ENCODE measurements at places on chromosomes 4 and X. TPM values are rescaled to one million over a fixed set of nuclear protein-coding genes. Genes with fewer than 3 reads are reported as not detected.

CACNA1F gene
- total RNA-seq, result not detected

DNA sequence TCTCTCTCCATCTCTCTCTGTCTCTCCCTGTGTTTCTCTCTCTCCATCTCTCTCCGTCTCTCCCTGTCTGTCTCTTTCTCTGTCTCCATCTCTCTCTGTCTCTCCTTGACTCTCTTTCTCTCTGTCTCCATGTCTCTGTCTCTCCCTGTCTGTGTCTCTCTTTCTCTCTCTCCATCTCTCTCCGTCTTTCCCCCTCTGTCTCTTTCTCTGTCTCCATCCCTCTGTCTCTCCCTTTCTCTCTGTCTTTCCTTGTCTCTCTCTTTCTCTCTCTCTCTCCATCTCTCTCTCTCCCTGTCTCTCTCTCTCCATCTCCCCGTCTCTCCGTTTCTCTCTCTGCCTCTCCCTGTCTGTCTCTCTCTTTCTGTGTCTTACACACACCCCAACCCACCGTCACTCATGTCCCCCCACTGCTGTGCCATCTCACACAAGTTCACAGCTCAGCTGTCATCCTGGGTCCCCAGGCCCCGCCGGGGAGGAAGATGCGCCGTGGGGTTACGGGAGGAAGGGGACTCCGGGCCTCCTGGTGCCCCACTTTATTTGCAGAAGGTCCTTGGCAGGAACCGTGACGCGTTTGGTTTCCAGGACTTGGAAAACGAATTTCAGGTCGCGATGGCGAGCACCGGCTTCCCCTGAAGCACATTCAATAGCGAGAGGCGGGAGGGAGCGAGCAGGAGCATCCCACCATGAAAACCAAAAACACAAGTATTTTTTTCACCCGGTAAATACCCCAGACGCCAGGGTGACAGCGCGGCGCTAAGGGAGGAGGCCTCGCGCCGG, 1.2 kb upstream of the SHOX start:
- H3K27ac ChIP-seq, result no peak overlapping the region
- H3K36me3 ChIP-seq, result no peaks in the 10 kb centered on the region
- no peaks in the 10 kb centered on the region for H3K4me1 ChIP-seq
- H3K4me3 ChIP-seq, result no peak overlapping the region

DNA sequence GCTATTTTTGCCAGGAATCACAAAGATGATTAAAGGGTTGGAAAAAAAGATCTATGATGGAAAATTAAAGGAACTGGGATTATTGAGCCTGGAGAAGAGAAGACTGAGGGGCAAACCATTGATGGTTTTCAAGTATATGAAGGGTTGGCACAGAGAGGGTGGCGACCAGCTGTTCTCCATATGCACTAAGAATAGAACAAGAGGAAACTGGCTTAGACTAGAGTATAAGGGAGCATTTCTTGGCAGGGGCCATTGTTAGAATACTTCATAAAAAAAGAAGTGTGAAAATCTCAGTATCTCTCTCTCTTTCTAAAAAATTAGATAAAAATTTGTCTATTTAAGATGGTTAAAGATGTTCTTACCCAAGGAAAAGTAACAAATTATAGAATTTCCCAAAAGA, 75.1 kb downstream of the NPNT start:
- no peaks in the 10 kb centered on the region for H3K27me3 ChIP-seq
- H3K36me3 ChIP-seq, result peaks cover 20% of the 10 kb centered on the region
- DNase-seq, result no peak
- H3K27ac ChIP-seq, result no peak overlapping the region
- H3K4me3 ChIP-seq, result no peak overlapping the region

DNA sequence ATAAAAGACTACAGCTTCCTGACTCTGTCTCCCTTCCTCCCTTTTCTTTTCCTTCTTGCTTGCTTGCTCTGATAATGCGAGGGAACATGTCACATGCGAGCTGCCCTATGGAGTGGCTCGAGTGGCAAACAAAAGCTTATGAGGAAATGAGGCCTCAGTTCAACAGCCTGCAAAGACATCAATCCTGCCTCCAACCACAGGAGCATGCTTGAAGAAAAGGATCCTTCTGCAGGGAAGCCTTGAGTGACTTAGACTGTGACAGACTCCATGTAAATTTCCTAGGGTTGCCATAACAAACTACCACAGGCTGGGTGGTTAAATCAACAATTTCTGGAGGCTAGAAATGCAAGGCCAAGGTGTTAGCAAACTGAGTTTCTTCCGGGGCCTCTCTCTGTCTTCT, 152.5 kb downstream of the NR3C2 start:
- peak; percentile 18 for DNase-seq
- peaks cover 26% of the 10 kb centered on the region for H3K4me1 ChIP-seq
- no peaks in the 10 kb centered on the region for H3K36me3 ChIP-seq

DNA sequence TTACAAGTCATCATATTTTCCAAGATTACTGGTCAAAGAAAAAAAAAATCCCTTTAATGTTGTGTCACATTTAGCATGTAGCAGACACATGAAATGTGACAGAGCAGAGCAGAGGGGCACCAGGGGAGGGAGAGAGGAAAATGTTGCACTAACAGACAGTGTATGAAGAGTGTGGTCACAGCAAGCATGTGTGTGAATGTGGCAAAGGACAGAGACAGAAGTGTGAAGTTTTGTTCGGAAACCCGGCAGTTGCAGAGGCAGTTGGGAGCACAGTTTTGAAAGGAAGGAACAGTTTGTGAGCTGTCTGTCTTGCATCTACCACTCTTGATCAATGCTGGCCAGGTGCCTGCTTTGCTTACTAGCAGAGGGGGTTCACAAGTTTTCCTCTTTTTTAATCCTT, 83.9 kb upstream of the MAP3K15 start:
- no peak for DNase-seq
- H3K4me3 ChIP-seq, result no peak overlapping the region
- H3K27ac ChIP-seq, result no peak overlapping the region
- H3K4me1 ChIP-seq, result peaks cover 6% of the 10 kb centered on the region
- no peaks in the 10 kb centered on the region for H3K27me3 ChIP-seq
